GM23338 (cell line): ENCODE measurements at places on chromosomes 1 and 21.

GRCh38 chr1:201023517-201023902, at the start of gene KIF21B:
TSS of gene KIF21B (minus strand) at chr1:201023714. CDS start at chr1:201023383, 331 bp downstream.
- DNase-seq: peak; percentile 96

- peak; percentile 71 for DNase-seq
These were observed 33.2 kb downstream of the HSD3B2 start for GRCh38 chr1:119448127-119448511.

DNA sequence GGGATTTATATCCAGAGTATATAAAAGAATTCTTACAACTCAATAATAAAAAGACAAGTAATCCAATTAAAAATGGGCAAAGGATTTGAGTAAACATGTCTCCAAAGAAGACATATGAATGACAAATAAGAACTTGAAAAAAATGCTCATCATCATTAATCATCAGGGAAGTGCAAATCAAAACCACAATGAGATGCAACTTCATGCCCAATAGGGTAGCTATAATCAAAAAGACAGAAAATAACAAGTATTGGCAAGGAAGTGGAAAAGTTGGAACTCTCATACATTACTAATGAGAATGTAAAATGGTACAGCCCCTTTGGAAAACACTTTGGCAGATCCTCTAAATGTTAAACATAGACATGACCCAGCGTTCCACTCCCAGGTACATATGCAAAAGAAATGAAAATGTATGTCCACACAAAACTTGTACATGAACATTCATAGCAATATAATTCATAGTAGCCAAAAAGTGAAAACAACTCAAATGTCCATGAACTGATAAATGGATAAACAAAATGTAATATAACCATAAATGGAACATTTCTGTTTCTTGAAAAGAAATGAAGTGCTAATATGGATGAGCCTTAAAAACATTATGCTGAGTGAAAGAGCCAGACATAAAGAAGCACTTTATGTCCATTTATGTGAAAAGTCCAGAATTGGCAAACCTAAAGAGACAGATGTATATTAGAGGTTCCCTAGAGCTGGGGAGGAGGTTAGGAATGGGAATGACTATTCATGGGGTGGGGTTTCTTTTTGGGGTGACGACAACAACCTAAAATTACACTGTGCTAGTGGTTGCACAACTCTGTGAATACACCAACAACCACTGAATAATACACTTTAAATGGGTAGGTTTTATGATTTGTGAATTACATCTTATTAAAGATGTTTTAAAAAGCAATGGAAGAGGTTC, 259.7 kb downstream of the RHOU start:
- no peak for DNase-seq

DNA sequence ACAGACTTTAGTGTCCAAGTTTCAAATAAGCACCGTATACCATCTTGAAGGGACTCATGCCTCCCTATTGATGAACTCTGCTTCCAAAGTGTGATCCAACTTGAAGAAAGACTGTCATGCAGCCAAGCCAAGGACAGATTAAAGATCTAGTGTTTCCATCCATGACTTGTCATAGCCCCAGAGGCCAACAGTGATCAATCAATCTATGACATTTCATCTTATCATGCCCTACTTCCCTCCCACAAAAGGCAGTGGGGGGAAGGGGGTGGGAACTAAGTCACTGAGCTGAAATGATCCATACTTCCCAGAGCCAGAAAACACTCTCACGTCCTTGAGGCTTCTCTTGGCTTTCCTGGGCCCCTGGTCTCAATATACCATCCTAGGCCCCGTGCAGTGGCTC, 4.0 kb downstream of the SERPINC1 start:
- no peak for DNase-seq

- no peak for DNase-seq
These were observed 146.1 kb upstream of the RUNX1 start for GRCh38 chr21:35195232-35195631.

- DNase-seq: no peak
These were observed 25.0 kb upstream of the EPHB2 start for GRCh38 chr1:22685591-22686059.

DNA sequence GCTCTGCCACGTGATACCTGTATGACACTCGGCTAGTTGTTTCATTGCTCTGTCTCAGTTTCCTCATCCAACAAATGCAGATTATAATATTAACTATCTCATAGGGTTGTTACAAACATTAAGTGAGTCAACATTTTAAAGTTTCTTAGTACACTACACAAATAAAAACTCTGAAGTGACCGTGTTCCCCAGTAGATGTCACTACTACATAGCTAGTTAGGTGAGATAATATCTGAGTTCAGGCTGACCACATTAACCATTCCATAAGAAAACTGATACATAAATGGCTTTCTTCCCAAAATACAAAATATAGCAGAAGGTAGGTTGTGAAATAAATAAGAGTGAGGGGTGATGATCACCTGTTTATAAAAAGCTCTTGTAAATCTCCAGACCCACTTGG, 214.1 kb downstream of the NUF2 start:
- peak; percentile 59 for DNase-seq

DNA sequence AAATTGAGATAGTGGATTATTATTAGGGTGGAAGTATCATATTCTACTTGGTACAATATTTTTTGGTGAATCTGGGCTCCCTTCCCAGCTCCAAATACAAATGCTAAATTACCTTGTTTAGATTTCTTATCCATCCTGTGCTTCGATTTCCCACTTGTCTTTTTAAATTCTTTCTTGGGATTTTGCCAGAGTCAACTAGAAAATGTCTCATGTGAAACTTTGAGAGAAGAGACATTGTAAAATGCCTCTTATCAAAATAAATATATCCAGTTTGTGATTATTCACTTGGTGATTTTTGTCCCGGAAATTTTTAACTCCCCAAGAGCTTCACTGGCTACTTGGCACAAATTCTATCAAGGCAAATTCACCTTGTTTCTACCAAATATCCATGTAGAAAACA, 202.0 kb downstream of the FMN2 start:
- no peak for DNase-seq

DNA sequence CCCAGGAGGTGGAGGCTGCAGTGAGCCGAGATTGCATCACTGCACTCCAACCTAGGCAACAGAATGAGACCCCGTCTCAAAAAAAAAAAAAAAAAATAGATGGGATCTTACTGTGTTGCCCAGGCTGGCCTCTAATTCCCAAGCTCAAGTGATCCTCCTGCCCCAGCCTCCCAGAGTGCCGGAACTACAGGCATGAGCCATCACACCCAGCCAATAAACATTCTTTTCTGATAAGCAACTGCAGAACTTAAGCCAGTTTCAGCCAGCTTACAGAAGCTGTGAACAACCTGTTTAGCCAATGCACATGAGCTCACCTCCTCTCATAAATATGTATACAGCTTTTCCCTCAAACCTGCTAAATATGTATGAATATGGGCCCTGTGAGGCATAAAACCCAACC, 3.1 kb upstream of the MIIP start:
- no peak for DNase-seq

DNA sequence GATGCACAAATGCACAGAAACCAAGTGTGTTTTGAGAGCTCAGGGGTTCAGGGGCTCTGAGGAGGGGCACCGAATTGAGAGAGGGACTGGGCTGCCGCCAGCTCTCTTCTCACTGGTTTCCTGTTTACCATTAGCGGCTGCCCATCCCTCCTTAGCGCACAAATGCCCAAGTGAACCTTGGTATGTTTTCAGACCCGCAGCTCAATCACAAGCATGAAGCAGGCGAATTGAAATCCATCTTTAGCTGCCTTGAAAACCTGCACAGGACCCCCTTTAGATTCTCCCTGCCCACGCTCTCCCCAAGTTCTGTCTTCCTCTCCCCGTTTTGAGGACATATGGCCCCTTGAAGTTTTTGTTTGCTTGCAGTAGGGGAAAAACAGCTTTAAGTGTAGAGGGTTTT, 61.1 kb upstream of the ACOT11 start:
- DNase-seq: no peak

- peak; percentile 91 for DNase-seq
These were observed 55.7 kb upstream of the ETV3 start for GRCh38 chr1:157193702-157194391.

DNA sequence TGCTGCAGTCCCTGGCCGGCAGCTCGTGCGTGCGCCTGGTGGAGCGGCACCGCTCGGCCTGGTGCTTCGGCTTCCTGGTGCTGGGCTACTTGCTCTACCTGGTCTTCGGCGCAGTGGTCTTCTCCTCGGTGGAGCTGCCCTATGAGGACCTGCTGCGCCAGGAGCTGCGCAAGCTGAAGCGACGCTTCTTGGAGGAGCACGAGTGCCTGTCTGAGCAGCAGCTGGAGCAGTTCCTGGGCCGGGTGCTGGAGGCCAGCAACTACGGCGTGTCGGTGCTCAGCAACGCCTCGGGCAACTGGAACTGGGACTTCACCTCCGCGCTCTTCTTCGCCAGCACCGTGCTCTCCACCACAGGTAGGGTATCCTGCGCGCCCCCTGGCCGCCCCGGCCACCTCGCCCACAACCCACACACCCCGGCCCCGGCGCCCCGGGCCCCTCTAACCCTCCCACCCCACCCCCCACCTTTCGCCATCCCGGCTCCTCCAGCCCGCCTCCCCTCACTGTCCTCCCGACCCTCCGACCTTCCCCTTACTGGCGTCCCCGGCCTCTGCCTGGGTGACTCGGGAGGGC, 352 bp downstream of the KCNK1 start:
- DNase-seq: peak; percentile 65

DNA sequence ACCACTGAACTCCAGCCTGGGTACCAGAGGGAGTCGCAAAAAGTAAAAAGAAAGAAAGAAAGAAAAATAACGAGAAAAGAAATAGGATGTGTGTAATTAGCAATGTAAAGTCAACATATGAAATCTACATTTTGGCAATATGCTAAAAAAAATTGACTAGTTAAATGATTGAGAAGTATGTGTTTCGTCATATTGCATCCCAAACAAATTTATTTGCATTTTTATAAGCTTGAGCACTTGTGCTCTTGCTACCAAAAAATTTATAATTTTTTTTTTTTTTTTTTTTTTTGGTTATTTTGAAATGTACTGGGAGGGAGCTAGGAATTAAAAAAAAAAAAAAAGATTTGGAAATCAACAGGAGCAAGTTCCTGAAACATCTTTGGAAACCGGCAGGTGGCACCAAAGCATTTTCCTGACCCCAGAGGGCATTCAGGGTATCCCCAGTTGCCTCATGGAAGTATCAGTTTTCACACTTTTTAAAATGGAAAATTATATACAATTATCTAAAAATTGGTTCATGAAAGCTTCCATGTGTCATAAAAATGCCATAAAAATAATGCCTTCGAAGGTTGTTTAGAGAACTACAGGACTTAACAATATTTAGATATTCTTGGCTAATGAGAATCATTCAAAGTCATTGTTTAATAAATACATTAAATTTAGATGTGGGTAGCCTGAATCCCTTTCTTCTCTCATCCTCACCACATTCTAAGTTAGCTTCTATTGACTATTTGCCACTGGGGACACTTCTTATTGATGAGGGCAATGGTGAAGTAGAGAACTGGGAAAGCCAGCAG, 4.8 kb upstream of the HEATR1 start:
- peak; percentile 80 for DNase-seq

GRCh38 chr1:179923029-179923428, 31.6 kb upstream of the CEP350 start:
- DNase-seq: no peak

DNA sequence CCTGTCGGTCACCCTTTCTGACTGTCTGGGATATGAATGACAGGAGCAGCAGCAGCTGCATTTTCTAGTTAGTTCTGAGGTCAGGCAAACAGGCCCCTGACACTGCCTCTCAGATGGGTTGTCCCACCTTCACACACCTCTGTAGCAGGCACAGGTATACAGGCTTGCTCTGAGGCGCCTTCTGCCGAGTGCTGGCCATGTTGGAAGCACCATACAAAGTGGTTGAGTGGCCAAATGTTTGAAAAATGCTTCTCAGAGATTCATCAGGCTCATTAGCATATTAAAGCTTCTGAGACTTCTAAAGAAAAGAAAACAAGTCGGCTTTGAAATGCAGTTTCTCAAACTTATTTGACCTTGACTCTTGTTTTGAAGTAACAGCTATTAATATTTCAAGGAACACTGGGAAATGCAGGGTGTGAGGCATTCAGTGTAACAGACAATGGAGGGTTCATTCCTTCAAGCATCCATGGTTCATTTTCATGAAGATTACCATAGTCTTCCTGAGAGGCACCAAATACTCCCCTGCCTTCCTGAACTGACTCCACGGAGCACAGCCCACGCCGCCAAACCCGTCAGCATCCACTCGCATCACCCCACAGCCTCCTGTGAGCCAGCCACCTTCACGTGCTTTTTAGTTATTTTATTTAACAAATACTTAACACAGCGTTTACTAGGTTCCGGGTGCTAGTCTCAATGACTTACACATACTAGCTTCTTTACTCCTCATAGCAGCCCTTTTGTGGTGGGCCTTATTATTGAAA, 81.8 kb downstream of the KCNN3 start:
- no peak for DNase-seq

DNA sequence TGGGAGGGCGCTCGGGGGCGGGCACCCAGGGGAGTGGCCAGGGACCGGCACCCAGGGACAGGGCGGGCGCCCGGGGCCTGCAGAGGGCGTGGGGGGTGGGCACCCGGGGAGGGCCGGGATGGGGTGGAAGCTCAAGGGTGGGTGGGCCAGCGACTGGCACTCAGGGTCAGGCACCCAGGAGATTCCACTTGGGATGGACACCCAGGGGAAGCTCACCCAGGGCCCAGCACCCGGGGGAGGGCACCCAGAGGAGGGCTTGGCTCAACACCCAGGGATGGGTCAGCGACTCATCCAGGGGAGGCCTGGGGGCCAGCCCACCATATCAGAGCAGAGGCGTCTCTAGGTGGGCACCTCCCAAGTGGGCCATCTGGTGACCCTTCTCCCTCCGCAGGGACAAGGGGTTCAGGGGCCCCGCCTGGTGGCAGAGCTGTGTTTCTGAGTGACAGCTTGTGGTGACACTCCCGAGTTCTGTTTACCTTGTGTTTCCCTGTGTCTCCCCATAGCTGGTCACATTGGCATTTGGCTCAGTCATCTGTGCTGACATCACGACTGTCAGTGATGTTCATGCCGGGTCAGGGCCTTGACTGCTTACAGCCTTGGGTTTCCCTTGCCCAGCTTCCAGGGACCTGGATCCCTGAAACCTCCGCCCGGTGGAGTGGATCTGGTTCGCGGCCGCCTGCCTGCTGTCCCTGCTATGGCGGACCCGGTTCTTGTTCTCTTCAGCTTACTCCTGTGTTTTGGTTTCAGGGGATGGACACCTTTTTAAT, 749 bp downstream of the IBA57 start:
- DNase-seq: peak; percentile 76

DNA sequence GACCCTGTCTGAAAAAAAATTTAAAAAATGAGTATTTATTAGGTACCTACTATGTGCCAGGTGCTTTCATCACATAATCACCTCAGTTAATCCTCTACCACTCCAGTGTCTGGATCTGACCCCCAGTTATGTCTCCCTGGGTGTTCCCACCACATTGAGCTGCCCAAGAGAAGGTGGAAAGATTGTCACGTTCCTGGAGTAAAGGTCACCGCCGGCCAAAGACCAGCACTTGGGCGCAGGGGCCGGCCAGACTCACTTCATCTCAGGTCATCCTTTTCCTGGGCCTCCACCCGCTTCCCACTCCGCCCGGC, 714 bp downstream of the PYCR2 start:
- no peak for DNase-seq

DNA sequence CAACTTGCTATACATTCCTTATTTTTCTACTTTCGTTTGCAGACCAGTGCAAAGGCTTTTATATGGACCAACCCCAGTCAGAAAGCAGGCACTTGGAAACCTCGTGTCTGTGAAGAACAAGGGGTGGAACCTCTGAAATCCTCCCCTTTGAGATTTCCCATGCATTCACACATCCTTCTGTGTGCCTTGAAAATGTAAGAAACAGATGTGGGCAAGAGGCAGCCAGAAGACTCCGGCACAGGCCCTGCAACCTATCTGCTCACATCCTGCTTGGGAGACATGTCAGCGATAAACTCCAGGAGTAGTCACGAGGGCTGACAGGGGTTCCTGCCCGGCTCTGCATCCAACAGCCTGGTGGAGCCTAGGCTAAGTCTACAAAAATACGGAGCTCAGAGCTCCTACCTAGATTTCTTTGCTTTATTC, 42.5 kb downstream of the ETS2 start:
- no peak for DNase-seq
